ENCODE measurements at places on chromosomes 2 and 18.
A peak's percentile ranks its signal among the peaks of the same experiment; 100 is the strongest.

DNA sequence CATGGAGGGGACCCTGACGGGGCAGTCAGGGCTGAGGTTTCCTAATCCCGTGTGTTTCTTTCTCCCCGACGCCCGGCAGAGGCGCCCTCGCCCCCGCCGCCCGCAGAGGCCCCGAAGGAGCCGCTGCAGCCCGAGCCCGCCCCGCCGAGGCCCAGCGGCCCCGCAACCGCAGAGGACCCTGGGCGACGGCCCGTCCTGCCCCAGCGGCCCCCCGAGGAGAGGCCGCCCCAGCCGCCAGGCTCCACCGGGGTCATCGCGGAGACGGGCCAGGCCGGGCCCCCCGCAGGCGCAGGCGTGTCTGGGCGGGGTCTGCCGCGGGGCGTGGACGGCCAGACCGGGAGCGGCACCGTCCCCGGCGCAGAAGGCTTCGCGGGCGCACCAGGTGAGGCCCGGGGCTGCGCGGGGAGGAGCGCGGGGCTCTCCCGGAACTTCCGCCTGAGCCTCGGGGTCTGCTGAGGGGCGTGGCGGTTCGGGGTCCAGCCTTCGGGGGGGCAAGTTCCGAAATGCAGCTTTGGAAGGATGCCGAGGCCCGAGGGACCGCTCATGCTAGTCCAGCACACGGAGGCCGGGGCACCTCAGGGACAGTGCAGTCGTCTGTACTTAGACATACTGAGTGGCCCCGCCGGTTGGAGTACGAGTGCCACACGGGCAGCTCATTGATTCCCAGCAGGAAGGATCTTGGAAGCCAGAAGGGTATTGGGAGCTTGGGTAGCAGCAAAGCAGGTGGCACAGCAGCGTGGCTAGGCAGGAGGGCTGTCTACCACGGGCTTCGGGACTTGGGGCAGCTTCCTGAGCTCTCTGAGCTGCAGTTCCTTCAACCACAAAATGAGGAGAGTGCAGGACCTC is 60.1 kb downstream of the EMILIN2 start:
- peak overlapping the region; percentile 79 for H3K4me3 ChIP-seq
- H3K4me1 ChIP-seq, result peaks cover 14% of the 10 kb centered on the region
- H3K36me3 ChIP-seq, result peaks cover 22% of the 10 kb centered on the region
- peak; percentile 58 for DNase-seq
- peaks cover 19% of the 10 kb centered on the region for H3K27me3 ChIP-seq
- H3K27ac ChIP-seq, result no peak overlapping the region

DNA sequence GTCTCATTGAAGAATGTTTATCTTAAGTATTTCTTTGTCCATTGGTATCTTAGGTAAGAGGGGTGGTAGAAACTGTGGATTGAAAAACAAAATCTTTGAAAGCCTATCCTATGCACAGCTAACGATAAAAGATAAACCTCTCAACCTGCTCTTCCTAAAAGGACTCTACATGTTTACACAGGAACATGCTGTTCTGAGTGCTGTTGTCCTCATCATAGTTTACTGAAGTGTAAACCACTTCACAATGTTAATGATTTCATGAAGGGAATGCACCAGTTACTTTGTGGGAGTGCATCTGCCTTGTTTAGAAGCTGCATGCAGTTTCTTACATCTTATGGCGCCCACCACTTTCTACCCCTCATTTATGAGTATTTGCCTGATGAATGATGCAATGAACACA is 1.2 kb downstream of the ACMSD start:
- no peak for DNase-seq
- no peaks in the 10 kb centered on the region for H3K4me1 ChIP-seq
- no peak overlapping the region for H3K27ac ChIP-seq
- H3K36me3 ChIP-seq, result no peaks in the 10 kb centered on the region
- H3K27me3 ChIP-seq, result peaks cover 7% of the 10 kb centered on the region

GRCh38 chr18:32730620-32731091 is 42.2 kb downstream of the KLHL14 start:
- H3K4me3 ChIP-seq, result no peak overlapping the region
- peaks cover 65% of the 10 kb centered on the region for H3K36me3 ChIP-seq
- peaks cover 9% of the 10 kb centered on the region for H3K27me3 ChIP-seq

DNA sequence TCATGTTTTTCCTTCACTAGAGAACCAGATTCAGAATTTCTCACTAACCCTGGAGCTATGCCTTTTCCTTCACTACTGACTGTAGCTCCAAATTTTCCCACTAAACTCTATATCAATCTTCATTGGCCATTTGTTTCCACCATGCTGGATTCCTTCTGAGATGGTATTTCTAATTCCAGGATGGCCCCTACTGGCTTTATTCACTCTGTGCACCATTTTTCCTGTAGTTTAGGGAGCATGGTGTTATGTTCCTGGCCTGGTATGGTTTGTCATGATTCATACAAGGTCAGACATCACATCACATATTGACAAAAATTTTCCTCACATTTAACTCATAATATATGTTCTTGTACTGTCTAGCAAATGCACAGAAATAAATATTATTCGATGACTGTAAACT is 229.2 kb upstream of the TFPI start:
- no peak overlapping the region for H3K27ac ChIP-seq
- H3K27me3 ChIP-seq, result no peaks in the 10 kb centered on the region
- no peak for DNase-seq
- no peak overlapping the region for H3K4me3 ChIP-seq

- DNase-seq, result no peak
- H3K4me1 ChIP-seq, result peaks cover 11% of the 10 kb centered on the region
- H3K27me3 ChIP-seq, result peaks cover 23% of the 10 kb centered on the region
- H3K4me3 ChIP-seq, result no peak overlapping the region
These were observed 10.5 kb upstream of the PRELID3A start for GRCh38 chr18:12397254-12397653.

GRCh38 chr2:65751408-65751807 is 319.0 kb upstream of the SPRED2 start:
- H3K36me3 ChIP-seq, result no peaks in the 10 kb centered on the region
- H3K4me1 ChIP-seq, result peaks cover 19% of the 10 kb centered on the region
- H3K27me3 ChIP-seq, result peaks cover 2% of the 10 kb centered on the region
- DNase-seq, result no peak
- H3K4me3 ChIP-seq, result no peak overlapping the region

DNA sequence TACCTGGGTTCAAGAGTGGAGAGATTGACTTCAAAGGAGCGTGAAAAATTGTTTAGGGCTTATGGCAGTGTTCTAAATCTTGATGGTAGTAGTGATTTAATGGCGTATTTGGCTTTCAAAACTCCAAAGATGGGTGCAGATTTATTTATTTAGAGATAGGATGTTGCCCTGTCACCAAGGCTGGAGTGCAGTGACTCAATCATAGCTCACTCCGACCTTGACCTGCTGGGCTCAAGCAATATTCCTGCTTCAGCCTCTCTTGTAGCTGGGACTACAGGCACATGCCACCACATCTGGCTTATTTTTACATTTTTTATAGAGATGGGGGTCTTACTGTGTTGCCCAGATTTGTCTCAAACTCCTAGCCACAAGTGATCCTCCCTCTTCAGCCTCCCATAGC is 52.5 kb downstream of the FAM117B start:
- DNase-seq, result no peak
- H3K4me3 ChIP-seq, result no peak overlapping the region
- peaks cover 3% of the 10 kb centered on the region for H3K27me3 ChIP-seq
- H3K36me3 ChIP-seq, result peaks cover 9% of the 10 kb centered on the region

DNA sequence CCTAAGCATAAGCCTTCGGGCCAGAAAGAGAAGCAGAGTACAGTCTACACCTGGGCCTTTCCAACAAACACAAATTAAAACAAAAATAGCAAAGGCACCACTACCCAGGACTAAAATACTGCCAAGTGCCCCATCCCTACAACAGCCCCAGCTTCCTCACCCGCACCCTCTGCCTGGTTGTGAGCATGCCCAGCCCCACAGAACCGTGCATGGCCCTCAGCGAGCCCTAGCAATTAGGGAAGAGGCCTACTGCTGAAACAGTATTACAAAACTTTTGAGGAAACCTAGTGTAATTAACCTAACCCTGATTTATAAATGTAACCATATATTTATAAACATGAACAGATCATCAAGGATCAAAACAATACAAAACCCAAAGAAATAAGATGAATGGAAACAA is 44.2 kb downstream of the FARSB start:
- no peaks in the 10 kb centered on the region for H3K4me1 ChIP-seq
- H3K27me3 ChIP-seq, result no peaks in the 10 kb centered on the region
- peak overlapping the region; percentile 58 for H3K27ac ChIP-seq
- H3K4me3 ChIP-seq, result no peak overlapping the region
- no peak for DNase-seq
- H3K36me3 ChIP-seq, result peaks cover 14% of the 10 kb centered on the region

DNA sequence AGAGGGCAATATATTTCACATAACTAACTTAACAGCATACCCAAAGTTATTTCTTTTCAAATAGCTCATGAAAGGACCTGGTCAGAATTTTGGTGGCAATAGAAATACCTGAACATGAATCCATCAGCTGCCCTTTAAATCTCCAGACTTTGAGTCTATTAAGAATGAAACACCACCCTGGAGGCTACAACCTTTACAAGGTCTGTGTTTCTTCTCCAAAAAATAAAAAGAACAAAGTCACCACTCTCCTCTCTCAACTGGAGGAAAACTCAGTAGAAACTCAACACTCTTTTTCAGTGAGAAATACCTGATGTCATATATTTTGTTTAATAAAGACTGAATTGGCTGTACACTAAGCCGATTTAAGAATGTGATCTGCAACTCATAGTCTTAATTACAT is 204.3 kb downstream of the AGPS start:
- no peaks in the 10 kb centered on the region for H3K36me3 ChIP-seq
- no peaks in the 10 kb centered on the region for H3K27me3 ChIP-seq
- no peak for DNase-seq
- H3K4me3 ChIP-seq, result no peak overlapping the region

- H3K4me1 ChIP-seq, result peaks cover 23% of the 10 kb centered on the region
- H3K27me3 ChIP-seq, result peaks cover 50% of the 10 kb centered on the region
- DNase-seq, result peak; percentile 72
These were observed 981 bp downstream of the ST8SIA3 start for GRCh38 chr18:57353137-57353939.

GRCh38 chr2:47617028-47617427 is 165.9 kb upstream of the MSH6 start:
- peaks cover 4% of the 10 kb centered on the region for H3K36me3 ChIP-seq
- peaks cover 37% of the 10 kb centered on the region for H3K4me1 ChIP-seq
- H3K4me3 ChIP-seq, result peak overlapping the region; percentile 23
- peak overlapping the region; percentile 20 for H3K27ac ChIP-seq

GRCh38 chr2:30437809-30438548 is 9.1 kb upstream of the LCLAT1 start:
- no peak for DNase-seq
- H3K4me1 ChIP-seq, result no peaks in the 10 kb centered on the region
- no peaks in the 10 kb centered on the region for H3K36me3 ChIP-seq

- H3K36me3 ChIP-seq, result no peaks in the 10 kb centered on the region
- H3K4me3 ChIP-seq, result no peak overlapping the region
- H3K27me3 ChIP-seq, result no peaks in the 10 kb centered on the region
- DNase-seq, result no peak
- H3K27ac ChIP-seq, result no peak overlapping the region
- H3K4me1 ChIP-seq, result no peaks in the 10 kb centered on the region
These were observed 353.9 kb upstream of the SPHKAP start for GRCh38 chr2:228535396-228535795.

GRCh38 chr18:25010623-25011374 is 341.2 kb downstream of the ZNF521 start:
- H3K27ac ChIP-seq, result peak overlapping the region; percentile 80
- no peaks in the 10 kb centered on the region for H3K27me3 ChIP-seq
- peaks cover 5% of the 10 kb centered on the region for H3K4me1 ChIP-seq
- DNase-seq, result no peak
- H3K4me3 ChIP-seq, result no peak overlapping the region

Data from nephron progenitor cell (in vitro differentiated cells).